Activated naive CD8-positive, alpha-beta T cell treated with anti-CD3 and anti-CD28 coated beads, Interleukin-2, amount 10 ng/mL, durations not matched to agents 7 days and 5 days (primary cell): ENCODE measurements at places on chromosomes 5 and 9. TPM values are rescaled to one million over a fixed set of nuclear protein-coding genes. Genes with fewer than 3 reads are reported as not detected.
A peak's percentile ranks its signal among the peaks of the same experiment; 100 is the strongest.

- H3K4me1 ChIP-seq, result peaks cover 48% of the 10 kb centered on the region
- no peak overlapping the region for H3K4me3 ChIP-seq
- H3K27me3 ChIP-seq, result no peaks in the 10 kb centered on the region
- DNase-seq, result no peak
- H3K36me3 ChIP-seq, result peaks cover 46% of the 10 kb centered on the region
Measured at GRCh38 chr9:91144769-91145168, 216.9 kb downstream of the AUH start.

DNA sequence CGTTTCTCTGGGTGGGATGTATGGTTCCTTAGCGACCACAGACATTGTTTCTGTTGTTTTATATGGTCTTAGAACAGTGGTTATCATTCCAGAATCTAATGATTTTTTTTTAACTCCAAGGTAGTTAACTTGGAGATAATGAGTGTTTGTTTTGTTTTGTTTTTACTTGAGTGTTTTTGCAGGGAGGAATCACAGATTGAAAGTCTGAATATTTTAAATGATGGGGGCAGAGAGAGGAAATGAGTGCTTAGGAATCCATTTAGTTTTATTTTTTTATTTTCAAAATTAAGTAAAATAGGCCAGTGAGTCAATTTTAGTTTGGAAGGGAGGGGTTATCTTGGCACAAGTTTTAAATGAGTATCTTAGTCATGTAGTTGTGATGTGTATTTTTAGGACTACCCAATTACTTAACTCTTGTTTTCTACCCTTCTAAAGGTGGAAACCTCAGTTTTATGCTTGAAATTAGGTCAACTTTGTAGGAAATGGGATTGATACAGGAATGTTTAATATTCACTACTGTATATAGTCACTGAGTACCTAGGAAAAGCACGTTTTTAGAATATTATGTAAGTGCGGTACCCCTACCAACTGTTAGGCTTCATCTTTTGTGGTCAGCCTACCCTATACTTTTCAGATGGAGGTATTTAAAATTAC is 2.0 kb downstream of the UBE2R2 start:
- DNase-seq, result no peak
- H3K36me3 ChIP-seq, result peaks cover 8% of the 10 kb centered on the region
- H3K27me3 ChIP-seq, result no peaks in the 10 kb centered on the region
- H3K27ac ChIP-seq, result peak overlapping the region; percentile 97
- peak overlapping the region; percentile 98 for H3K4me3 ChIP-seq
- H3K4me1 ChIP-seq, result peaks cover 37% of the 10 kb centered on the region

GRCh38 chr9:136308006-136308701 is 4.3 kb upstream of the CCDC187 start:
- no peak overlapping the region for H3K4me3 ChIP-seq
- no peaks in the 10 kb centered on the region for H3K36me3 ChIP-seq
- H3K27ac ChIP-seq, result no peak overlapping the region
- DNase-seq, result no peak

DNA sequence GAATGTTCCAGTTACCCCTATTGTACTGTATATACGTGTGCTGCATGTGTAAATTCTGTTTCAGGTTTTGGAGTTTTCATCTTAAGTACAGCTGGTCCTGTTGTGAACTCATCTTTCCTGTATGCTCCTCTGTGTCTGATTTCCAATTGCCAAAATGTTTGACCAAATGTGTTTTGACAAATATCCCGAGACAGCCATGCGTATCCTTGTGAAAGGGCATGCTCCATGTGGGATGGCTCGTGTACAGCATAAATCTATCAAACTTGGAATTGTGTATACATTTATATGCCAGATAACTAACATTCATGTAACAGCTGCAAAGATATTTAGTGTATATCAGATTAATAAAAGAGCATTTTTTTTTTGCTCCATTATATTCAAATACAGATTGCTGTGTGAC is 69.5 kb upstream of the IQGAP2 start:
- H3K27me3 ChIP-seq, result no peaks in the 10 kb centered on the region
- peaks cover 25% of the 10 kb centered on the region for H3K4me1 ChIP-seq
- no peak for DNase-seq
- H3K4me3 ChIP-seq, result no peak overlapping the region

DNA sequence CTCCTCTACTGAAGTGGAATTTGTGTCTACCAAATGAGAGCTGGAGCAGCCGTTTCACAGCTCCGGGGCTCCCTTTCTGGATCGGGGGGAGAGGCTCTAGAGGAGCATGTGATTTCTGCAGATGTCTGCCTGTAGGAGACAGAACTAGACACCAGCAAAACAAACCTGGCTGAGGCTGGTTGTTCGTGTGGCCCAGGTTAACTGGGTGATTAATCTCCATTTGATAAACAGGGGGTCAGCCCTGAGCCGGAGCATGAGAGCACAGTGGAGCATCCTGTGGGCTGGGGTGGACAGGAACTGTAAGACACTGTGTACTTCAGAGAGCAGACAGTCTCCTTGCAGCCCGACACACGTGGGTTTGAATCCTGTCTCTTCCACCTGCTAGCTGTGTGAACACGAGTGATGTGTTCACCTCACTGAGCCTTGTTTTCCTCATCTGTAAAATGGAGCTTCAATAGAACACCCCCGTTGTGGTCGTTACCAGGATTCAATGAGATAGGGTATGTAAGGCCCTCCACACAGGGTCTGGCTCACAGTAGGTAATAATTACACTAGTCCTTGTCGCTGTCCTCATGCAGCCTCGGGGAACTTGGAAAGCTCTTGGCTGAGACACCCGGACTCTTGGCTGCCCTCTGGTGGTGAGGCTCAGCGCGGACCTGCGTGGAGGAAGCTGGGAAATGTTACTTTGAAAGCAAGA is 12.9 kb downstream of the CXCL14 start:
- no peak overlapping the region for H3K4me3 ChIP-seq
- peaks cover 7% of the 10 kb centered on the region for H3K4me1 ChIP-seq
- H3K27ac ChIP-seq, result no peak overlapping the region

- no peak overlapping the region for H3K27ac ChIP-seq
- no peak for DNase-seq
- no peaks in the 10 kb centered on the region for H3K27me3 ChIP-seq
- H3K4me1 ChIP-seq, result no peaks in the 10 kb centered on the region
- no peak overlapping the region for H3K4me3 ChIP-seq
- H3K36me3 ChIP-seq, result peaks cover 2% of the 10 kb centered on the region
Measured at GRCh38 chr5:143509758-143510221, 106.3 kb upstream of the NR3C1 start.

DNA sequence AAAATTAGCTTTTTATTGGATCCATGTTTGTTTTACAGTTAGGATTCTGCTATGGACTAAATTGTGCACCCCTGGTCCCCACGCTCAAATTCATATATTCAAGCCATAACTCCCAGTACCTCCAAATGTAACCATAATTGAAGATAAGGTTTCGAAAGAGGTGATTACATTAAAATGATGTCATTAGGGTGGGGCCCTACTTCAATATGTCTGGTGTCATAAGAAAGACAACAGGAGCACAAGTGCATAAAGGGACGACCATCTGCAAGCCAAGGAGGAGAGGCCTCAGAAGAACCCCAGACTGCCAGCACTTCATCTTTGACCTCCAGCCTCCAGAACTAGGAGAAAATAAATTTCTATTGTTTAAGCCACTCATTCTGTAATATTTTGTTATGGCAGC is 7.4 kb upstream of the HNRNPA0 start:
- no peaks in the 10 kb centered on the region for H3K36me3 ChIP-seq
- no peak overlapping the region for H3K4me3 ChIP-seq
- no peak overlapping the region for H3K27ac ChIP-seq
- peaks cover 2% of the 10 kb centered on the region for H3K27me3 ChIP-seq
- DNase-seq, result no peak

- no peaks in the 10 kb centered on the region for H3K36me3 ChIP-seq
- H3K4me3 ChIP-seq, result no peak overlapping the region
- H3K27me3 ChIP-seq, result no peaks in the 10 kb centered on the region
- no peak overlapping the region for H3K27ac ChIP-seq
- H3K4me1 ChIP-seq, result no peaks in the 10 kb centered on the region
Measured at GRCh38 chr5:85069659-85070640, 685.3 kb upstream of the EDIL3 start.

DNA sequence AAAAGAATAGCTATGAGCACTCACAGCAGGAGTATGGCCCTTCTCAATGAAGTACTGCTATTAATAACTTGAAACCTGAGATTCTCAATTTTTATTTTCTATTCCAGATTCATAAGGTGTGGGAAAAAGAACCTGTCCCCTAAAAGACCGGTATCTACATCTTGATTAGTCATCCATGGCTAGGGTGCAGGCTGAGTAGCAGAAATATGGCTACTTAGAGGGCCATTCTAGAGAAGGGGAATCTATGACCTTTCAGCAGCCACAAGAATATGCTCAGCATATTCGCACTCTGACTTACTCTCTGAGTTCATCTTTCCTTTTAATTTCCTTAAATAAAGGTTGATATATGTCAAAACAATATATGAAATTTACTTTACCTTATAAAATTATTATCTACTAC is 27.7 kb downstream of the WDR36 start:
- peaks cover 27% of the 10 kb centered on the region for H3K36me3 ChIP-seq
- no peaks in the 10 kb centered on the region for H3K27me3 ChIP-seq
- no peak overlapping the region for H3K27ac ChIP-seq
- DNase-seq, result no peak
- no peak overlapping the region for H3K4me3 ChIP-seq
- peaks cover 5% of the 10 kb centered on the region for H3K4me1 ChIP-seq

DNA sequence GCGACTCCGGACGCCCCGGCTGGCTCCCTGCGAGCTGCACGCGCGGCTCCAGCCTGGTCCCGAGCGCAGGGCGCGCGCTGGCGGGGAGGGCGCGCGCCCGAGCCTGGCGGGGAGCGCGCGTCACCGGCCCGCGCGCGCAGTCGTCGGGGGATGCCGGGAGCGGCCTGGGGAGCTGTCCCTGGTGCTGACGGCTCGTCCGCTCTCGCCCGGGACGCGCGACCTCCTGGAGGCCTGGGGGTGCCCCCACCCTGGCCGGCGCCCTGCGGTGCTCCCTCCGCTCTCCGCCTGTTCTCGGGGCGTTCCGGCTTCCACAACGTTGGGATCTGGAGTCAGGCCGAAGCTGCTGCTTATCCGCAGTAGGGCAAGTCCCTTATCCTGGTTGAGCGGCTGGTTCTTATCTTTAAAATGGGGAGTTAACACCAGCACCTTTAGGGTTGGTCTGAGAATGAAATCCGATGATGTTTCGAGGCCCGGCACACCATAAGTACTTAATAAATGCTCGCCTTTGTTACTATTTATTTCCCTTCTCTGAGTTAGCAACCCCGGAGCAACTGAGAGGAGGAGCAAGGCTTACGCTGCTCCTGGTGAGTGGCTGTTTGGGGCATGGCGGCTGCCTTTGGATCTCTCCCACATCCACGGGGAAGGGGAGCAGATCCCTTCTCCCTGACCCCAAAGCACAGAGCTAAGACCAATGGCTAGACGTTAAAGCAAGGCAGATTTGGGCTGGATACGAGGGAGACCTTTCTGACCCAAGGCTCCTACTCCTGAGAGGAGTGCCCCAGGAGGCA is at the start of gene FAM163B:
FAM163B (minus strand) TSS at position 79 of the 788 bp plus-strand sequence. CDS start 29,166 bp downstream, outside the sequence.
- H3K36me3 ChIP-seq, result no peaks in the 10 kb centered on the region
- H3K27me3 ChIP-seq, result peaks cover 48% of the 10 kb centered on the region
- H3K4me3 ChIP-seq, result no peak within 1 kb of the TSS
- peaks cover 4% of the 10 kb centered on the region for H3K4me1 ChIP-seq
- peak; percentile 80 for DNase-seq

DNA sequence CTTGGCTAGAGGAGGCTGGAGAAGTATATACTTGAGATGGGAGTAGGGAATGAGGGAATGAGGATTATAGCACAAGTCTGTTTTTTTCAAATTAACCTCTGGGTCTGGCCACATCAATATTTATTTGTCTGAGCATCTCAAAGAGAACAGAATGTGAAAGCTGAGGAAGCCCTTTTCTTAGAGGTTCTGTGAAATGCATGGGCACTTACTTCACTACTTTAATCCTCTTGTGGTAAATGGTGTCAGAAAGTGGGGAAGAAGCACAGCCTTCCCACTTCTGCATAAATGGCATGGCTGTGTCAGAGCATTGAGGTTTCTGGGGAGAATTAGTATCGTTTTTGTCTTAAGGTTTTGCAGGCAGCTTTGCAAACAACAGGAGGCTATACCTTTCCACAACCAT is 48.6 kb downstream of the SPATA31D1 start:
- no peak for DNase-seq
- H3K27ac ChIP-seq, result no peak overlapping the region
- no peaks in the 10 kb centered on the region for H3K4me1 ChIP-seq
- H3K36me3 ChIP-seq, result no peaks in the 10 kb centered on the region
- H3K27me3 ChIP-seq, result no peaks in the 10 kb centered on the region

DNA sequence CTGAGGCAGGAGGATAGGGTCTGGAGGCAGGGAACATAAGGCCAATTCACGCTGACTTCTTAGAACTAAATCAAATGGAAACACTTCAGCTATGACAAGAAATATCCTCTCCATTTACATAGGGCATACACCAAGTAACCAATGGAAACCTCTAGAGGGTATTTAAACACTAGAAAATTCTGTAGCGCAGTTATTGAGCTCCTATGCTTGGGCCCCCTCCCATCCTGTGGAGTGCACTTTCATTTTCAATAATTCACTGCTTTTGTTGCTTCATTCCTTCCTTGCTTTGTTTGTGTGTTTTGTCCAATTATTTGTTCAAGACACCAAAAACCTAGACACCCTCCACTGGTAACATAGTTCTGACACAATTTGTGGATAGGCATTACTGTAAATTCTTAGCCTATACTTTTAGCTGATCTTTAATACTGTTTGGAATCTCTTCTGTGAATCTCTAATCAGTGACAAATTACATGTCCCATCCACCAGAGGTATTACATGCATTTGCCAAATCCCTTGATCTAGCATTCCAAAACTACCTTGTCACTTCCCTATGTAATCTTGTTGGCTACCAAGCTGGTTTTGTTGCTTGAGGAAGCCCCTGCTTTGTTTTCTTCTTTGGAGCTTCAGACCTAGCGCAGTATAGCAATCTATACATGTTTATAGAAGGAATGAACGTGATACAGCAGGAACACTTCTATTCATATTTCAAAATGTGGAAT is 61.6 kb downstream of the ST8SIA4 start:
- no peaks in the 10 kb centered on the region for H3K27me3 ChIP-seq
- H3K36me3 ChIP-seq, result peaks cover 32% of the 10 kb centered on the region
- peaks cover 29% of the 10 kb centered on the region for H3K4me1 ChIP-seq
- peak overlapping the region; percentile 74 for H3K27ac ChIP-seq
- peak overlapping the region; percentile 61 for H3K4me3 ChIP-seq
- no peak for DNase-seq

- no peak overlapping the region for H3K27ac ChIP-seq
- H3K4me1 ChIP-seq, result peaks cover 7% of the 10 kb centered on the region
- H3K4me3 ChIP-seq, result no peak overlapping the region
- no peak for DNase-seq
- no peaks in the 10 kb centered on the region for H3K27me3 ChIP-seq
- peaks cover 7% of the 10 kb centered on the region for H3K36me3 ChIP-seq
Measured at GRCh38 chr9:123757960-123758359, 172.0 kb downstream of the DENND1A start.

The GABRP gene
- not detected for total RNA-seq

The ANKRD55 gene
- total RNA-seq, result 0.19 TPM

The IL3 gene
- not detected for total RNA-seq

The ECM2 gene
- total RNA-seq, result not detected

The FBLL1 gene
- not detected for total RNA-seq

The DMGDH gene
- not detected for total RNA-seq

The ABHD17B gene
- total RNA-seq, result 25.6 TPM

The PCDHGA11 gene
- total RNA-seq, result 0.09 TPM

The CTXN3 gene
- total RNA-seq, result not detected
